Karpas-422 (cell line): ENCODE measurements at places on chromosomes 4 and X.
A peak's percentile ranks its signal among the peaks of the same experiment; 100 is the strongest.

GRCh38 chr4:88320780-88321373, 36.5 kb upstream of the PPM1K start:
- peak; percentile 90 for DNase-seq

DNA sequence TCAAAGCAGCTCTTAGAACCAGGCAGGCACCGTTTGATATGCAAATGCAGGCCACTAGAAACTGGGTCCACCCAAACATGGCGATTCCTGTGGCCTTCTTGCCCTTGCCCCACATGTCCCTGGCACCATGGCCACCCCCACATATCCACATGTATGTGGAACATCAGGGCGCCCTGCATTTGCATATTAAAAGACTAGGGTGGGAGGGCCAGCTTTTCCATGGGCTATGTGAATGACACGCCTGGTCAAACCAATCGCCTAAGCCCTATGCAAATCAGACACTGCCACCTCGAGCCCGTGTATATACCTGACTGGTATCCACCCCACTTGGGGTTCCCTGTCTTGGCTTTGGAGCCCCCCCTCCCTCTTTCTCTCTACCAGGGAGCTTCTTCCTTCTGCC, 107.0 kb downstream of the ABLIM2 start:
- no peak for DNase-seq

DNA sequence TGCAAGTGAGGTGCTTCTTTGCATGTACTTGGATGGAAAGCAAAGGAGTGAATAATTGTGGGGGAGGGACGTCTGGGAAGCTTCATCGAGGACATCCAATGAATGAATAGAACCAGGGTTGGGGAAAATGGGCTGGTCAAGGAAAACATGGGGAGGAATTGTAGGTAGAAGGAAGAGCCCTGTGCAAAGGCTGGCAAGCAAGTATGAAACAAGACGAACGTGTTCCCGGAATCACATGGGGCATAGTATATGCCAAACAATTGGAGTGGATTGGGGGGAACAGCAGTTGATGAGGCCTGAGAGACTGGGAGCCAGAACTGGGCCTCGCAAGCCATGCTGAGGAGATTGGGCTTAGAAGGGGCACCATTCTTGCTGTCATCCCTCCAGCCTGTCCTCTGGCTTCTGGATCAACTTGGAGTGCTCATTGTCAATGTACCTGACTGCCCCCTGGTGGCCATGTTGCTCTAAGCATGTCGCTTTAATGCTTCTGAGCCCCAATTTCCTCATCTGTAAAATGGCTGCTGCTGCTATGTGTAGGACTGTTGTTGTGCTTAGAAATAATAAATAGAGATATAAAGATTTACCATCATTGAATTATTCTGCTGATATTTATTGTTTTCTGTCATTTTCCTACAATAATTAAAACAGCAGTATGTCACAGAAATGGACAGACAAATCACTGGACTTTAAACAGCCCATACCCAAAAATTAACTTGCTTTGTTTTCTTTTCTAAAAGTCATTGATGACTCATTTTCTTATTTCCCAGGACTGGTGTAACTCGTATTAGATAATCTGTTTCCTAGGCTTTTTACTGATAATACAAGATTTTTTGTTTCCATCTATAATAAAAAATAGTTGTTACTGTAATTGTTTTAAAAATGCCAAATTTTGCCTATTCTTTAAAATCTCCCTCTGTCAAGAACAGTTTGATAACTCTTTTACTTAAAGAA, 66.4 kb downstream of the JADE3 start:
- DNase-seq, result peak; percentile 92

GRCh38 chr4:23835774-23836478, 53.9 kb downstream of the PPARGC1A start:
- no peak for DNase-seq

GRCh38 chr4:63296773-63297172, 1112.5 kb downstream of the TECRL start:
- DNase-seq, result no peak

- DNase-seq, result no peak
Measured at GRCh38 chr4:8587469-8588195, 4.9 kb upstream of the CPZ start.

GRCh38 chr4:36333303-36333877, 52.0 kb downstream of the DTHD1 start:
- no peak for DNase-seq

DNA sequence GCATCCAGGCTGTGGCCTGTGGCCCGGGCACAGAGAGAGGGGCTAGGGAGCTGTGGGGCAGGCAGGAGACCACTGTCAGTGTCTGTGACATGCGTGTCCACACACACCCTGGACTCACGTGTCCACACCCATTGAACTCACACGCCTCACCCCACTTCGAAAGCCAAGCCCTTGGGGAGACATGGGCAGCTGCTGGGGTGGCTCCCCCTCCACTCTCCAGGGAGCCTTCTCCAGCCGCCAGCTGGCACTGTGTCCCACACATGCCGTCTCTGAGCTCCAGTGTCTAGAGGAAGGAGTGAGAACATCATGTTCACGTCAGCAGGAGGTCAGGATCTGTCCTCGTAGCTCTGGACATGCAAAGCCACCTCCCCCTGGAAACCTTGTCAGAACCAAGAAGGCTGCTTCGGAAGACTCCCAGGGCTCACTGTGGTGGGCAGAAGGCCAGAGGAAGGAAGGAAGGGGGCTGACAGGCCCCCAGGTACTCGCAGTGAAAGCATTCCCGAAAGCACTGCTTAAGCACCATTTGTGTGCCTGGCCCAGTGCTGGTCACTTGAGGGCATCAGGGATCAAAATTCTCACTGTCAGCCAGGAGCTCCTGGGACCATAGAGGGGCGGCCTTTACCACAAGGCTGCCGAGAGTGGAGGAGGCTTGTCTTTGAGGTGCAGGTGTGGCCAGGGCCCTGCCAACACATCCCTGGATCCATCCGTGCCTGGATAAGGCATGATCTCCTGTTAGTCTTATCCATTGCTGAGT, 61.4 kb downstream of the HTRA3 start:
- no peak for DNase-seq

- no peak for DNase-seq
Measured at GRCh38 chr4:185062606-185063005, 44.3 kb downstream of the HELT start.

- no peak for DNase-seq
Measured at GRCh38 chr4:42150653-42151567, 1.5 kb downstream of the BEND4 start.

GRCh38 chr4:133920236-133920635, 281.4 kb downstream of the PABPC4L start:
- DNase-seq, result no peak

- DNase-seq, result no peak
Measured at GRCh38 chr4:681736-682451, 7.1 kb downstream of the SLC49A3 start.

DNA sequence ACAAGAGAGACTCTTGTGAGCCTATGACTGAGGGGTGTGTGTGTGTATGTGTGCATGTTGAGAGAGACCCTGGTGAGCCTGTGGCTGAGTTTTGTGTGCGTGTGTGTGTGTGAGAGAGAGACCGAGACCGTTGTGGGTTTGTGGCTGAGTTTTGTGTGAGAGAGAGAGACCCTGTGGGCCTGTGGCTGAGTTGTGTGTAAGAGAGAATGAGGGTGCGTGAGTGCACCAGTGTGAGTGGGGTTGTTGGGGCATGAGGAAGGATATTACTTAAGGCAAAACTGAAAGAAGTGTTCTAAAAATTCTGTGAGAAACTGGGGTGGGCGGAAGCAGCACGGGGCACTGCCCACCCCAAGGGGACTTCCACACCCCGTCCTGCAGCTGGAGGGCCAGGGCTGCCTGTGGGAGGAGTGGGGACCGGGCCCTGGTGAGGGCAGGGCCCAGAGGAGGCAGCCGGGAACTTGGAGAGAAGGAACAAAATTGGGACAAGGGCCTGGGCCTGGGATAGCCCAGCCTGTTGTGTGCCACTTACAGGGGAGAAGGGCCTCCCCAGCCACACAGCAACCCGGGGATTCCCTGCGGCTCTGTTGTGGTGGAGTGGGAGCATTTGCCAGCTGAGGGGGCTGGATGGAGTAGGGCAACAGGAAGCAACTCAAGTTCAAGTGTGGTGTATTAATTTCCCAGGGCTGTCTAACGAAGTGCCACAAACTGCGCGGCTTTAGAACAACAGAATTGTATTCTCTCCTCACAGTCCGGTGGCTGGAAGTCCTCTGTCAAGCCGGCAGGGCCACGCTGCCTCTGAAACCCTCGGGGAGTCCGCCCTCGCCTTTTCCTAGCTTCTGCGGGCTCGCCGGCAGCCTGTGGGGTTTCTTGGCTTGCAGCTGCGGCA, 22.1 kb downstream of the TMEM131L start:
- no peak for DNase-seq

DNA sequence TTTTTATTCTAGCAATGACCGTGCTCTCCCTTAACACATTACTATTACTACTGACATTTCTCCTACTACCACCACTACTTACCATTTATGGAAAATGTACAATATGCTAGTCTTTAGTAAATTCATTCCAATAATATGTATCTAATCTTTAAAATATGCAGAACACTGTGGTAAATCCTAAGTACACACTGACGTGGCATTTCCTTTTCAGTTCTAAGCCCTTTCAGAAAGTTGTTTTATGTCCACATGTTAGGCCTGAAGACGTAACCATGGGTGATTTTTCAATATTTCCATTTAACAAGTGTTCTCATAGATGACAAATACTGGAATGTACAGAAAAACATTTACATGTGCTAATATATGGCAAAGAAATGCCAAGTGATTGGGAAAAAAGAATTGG, 268.6 kb upstream of the SLIT2 start:
- no peak for DNase-seq

DNA sequence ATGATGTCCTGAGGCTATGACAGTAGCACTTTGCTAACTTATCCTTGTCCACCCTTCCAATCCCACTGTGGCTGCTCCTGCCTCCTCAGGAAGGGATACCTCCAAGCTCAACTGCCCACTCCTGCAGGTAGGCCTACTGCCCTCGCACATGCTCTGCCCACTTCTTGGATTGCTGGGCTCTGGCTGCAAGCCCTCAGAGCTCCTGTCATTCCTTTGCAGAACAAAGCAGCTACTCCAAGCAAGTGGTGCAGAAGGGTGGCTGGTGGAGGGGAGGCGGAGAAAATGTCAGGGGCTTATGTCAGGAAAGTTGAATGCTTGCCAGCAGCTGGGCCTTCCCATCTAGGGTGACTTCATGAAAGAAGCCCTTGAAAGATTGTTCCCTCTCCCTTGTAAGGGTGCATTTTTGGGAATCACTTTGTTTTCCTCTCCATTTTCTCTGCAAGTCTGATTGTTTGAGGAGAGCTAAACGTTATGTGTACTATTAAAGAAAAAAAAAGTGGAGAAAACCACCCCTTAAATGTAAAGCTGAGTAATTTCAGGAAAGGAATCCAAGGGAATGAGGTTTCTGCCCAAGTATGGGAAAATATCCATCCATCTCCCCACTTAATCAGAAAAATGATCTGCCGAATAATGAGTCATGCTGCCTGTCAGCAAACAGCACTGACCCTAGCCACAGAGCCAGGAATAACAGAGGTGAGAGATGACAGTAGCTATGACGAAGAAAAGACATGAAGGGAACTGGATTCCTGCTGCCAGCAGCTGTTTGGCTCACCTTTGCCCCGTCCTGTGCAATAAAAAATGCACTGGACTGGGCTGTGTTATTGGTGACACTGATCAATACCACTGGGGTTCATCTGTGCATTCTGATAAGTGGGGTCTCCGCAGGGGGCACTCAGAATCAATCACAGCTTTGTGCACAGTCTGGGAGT, 102.0 kb downstream of the RTL5 start:
- DNase-seq, result no peak

- no peak for DNase-seq
Measured at GRCh38 chr4:38678078-38678477, 14.1 kb downstream of the KLF3 start.

GRCh38 chrX:95101851-95102390, 1427.9 kb downstream of the FAM133A start:
- DNase-seq, result no peak

GRCh38 chr4:139977838-139978609, 176.0 kb downstream of the MAML3 start:
- no peak for DNase-seq

DNA sequence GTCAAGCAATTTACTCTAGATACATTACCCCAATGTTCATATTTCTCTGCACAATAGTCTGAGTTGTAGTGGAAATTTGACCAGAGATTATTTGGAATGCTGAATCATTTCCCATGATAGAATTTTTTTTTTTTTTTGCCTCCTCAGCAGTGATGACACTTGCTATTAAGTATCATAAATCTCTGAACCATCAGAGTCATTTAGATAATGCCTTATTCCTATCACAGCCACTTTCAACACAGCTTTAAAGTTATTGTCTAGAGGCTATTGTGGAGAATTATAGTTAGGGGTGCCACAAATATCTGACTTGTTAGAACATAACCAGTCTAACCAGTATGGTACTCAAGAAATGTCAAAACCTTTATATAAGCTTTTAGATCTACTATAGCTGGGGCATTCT, 79.8 kb downstream of the LCORL start:
- no peak for DNase-seq

- DNase-seq, result peak; percentile 83
Measured at GRCh38 chr4:18020671-18021469, 685 bp downstream of the LCORL start.

- peak; percentile 81 for DNase-seq
Measured at GRCh38 chrX:43750248-43750676, 94.2 kb downstream of the MAOA start.

- DNase-seq, result no peak
Measured at GRCh38 chr4:40124690-40125089, 68.0 kb downstream of the N4BP2 start.

GRCh38 chr4:89829470-89830138, 7.4 kb downstream of the SNCA start:
- no peak for DNase-seq

DNA sequence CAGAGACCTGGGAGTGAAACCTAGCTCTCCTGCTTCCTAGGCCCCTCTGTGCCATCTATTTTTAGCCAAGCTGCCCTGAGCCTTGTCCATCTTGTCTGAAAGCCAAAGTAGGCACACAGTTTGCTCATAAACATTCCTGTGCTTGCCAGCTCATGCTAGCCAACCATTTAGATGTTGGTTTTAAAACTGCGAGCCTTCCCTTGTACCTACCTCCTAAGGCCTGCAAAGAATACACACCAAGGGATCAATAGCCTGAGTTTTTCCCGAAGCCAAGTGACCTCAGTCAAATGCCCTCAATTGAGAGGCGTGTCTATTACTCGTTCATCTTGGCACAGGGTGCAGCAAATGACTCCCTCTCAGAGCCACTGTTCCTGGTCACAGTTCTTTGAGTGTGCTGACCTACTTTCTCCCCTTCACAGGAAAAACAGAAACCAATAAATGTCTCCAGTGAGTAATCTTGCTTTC, 48.5 kb downstream of the ZCCHC12 start:
- no peak for DNase-seq
